Glomerular endothelial cell (primary cell): ENCODE measurements at places on chromosomes 7 and 10. TPM values are rescaled to one million over a fixed set of nuclear protein-coding genes. Genes with fewer than 3 reads are reported as not detected.

The FXYD4 gene
- total RNA-seq, result not detected in 2 replicates

The DUSP5 gene
- 27.6 and 28.8 TPM in 2 replicates for total RNA-seq

The TEX36 gene
- not detected in 2 replicates for total RNA-seq

The CYP3A7 gene
- total RNA-seq, result not detected in 2 replicates

The PRSS37 gene
- not detected in 2 replicates for total RNA-seq

The ZPBP gene
- total RNA-seq, result not detected in 2 replicates

The MRLN gene
- total RNA-seq, result not detected in 2 replicates

The SDK1 gene
- total RNA-seq, result 1.5 and 2.3 TPM in 2 replicates

The FLNC gene
- total RNA-seq, result 131 and 170 TPM in 2 replicates

The ZNF425 gene
- 1.4 and 1.6 TPM in 2 replicates for total RNA-seq

DNA sequence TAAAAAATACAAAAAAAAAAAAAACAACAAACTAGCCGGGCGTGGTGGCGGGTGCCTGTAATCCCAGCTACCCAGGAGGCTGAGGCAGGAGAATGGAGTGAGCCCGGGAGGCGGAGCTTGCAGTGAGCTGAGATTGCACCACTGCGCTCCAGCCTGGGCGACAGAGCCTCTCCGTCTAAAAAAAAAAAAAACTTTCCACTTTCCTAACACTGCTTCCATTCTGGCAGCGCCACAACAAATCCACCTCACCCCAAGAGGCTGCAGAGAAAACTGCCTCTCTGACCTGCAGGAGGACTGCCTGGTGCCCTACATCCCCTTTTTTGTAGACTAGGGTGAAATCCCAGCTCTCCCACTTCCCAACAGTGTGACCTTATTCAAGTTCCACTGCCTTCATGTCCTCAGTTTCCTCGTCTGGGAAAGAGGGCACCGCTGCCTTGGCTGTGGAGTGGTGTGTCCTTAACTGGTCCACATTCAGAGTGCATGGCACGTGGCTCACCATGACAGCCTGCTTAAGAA is 2.6 kb upstream of the MBL2 start:
- DNase-seq, result no peak

DNA sequence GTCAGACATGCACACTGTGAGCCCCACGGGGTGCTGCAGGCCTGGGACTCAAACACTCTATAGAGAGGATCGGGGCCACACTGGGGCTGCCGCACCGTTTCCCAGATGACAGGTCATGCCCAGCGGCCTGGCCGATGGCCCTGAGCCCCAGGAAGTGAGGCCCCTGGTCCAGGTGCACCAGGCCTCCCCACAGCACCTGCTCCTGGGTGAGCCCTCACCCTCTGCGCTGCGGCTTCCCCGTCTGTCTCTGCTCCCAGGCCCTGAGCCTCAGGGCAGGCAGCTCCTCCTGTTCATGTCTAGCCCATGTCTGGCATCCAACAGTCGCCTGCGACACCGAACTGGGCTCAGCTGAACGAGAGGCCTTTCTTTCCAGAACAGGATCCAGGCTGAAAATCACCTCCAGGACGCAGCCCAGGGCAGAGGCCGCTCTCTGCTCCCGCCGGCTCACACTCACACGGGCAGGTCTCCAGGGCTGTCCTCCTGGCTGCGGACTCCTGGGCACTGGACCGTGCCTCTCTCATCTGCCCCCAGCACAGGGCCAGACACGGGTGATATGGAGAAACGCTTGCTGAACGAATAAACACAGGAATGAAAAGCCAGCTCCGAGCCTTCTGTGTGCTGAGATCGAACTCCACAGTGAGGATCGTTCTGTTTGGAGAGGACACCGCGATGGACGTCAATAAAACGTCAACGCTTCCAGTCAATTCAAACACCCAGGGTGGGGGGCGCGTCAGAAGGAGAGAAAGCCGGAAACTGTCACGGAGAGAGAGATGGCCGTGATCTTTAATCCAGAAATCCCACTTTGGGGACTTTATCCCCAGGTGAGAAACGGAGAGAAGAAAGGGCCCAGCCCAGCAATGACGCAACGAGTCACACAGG is 202.4 kb downstream of the ELFN1 start:
- no peak for DNase-seq

DNA sequence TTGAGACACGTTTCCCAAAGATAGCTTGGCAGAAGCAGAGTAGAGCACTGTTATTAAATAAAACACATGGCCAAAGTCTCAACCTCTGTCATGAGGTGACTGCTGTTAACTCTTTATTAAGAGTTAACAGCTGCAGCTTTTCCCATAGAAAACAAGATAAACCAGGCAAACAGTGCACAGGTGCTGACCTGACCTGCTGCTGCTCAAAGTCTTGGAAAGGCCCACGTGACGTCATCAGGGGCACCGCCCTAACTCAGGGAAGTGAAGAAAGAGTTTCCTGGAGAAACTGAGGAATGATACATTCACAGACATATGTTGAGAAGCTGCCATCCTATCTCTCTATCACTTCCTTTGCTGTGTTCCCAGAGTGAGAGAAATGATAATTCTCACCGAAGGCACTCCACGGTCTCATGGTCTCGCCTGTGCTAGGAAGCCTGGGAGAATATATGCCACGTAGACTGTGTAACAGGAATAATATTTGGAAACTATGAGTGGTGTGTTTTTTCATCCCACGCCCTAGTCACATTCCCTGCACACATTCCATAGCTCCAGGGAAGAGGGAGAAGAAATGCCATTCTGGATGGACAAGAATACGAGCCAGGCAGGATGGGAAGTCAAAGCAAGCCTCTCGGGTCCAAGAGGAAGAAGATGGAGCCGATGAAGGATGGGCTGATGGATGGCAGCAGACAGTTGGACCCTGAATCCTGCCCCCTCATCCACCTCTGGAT is 146.2 kb upstream of the NFE2L3 start:
- DNase-seq, result no peak

DNA sequence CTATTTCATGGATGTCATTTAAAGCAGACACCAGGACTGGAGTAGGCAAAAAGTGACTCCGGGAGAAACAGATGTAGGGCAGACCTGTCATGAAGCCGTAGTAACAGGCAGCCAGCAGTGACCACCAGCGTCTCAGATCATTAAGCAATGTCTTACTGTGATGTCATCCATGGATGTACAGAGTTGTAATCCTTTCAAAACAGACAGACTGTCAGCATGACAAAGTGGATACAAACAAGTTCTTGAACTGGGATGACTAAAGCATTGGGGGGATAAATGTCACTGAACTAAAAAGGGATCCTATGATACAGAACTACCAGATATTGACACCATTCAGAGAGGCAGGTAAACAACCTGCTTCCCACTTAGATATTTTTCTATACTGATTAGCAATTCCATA is 675.5 kb downstream of the PARD3 start:
- no peak for DNase-seq

GRCh38 chr7:121394709-121395140 is 1.4 kb downstream of the FAM3C start:
- no peak for DNase-seq

DNA sequence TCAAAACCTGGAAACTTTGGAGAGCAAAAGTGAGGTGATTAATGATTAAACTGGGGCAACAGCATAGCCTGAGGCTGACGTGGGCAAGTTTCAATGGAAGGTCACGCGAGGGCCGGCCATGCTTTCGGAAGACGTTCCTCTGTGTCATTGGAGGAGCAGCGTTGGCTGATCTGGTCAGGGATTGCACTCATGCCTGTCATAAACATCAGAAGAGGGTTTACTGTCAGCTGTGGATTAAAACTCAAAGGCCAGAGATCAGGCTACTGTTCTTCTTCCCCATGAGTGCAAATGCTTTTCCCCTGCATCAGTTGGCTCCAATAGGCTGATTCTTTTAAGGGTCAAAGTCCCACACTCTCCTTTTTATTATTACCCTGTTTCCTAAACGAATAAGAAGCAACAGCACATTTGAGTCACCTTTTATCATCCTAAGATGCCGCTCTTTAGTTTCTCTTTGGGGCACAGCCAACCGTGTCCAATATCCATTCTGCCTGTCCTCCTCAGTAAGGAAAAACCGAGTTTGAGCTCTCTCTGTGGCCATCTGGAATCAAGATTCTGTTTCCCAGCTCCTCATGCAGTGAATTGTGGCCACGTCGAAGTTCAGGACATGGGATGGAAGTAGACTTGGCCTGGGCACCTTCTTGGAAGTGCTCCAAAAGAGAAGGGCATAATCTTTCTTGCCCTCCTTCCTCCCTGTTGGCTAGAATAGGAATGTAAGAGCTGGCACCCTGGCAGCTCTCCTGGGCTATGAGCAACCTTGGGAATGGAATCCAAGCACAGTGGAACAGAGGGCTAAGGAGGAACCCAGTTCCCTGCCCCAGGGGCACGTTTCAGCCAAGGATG is 62.5 kb upstream of the INSIG1 start:
- DNase-seq, result no peak

- no peak for DNase-seq
These were observed 98.5 kb upstream of the PPP2R2D start for GRCh38 chr10:131802156-131802915.

DNA sequence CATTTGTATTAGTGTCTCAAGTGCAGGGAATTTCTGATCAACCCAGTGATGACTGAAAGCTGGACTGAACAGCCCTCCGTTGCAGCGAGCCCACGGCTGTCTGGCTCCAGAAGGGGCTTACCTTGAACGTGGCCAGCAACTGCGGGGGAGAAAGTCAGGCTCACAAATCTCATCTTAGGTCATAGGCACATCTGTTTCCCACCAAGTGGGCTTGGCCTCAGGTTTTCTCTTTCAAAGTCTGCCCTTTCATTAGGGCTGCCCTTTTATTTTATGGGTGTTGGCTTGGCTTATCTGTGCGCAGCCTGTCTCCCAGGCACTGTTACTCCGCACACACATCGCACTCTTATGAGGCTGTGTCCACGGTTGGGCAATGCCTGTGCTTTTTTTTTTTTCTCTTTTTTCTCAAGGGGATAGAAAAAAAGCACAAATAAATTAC is 178.0 kb downstream of the JCAD start:
- DNase-seq, result no peak

GRCh38 chr7:22998519-22998896 is 15.4 kb downstream of the HYCC1 start:
- no peak for DNase-seq

- no peak for DNase-seq
These were observed 133.6 kb downstream of the BMPER start for GRCh38 chr7:34038816-34039470.
